ENCODE measurements at places on chromosomes 6 and 20. TPM values are rescaled to one million over a fixed set of nuclear protein-coding genes. Genes with fewer than 3 reads are reported as not detected.

Gene GTSF1L
- total RNA-seq: not detected

Gene IL17F
- total RNA-seq: not detected

Gene PSMG4
- total RNA-seq: 19.8 TPM

Gene SLC35D3
- 0.16 TPM for total RNA-seq

Gene HTR1B
- 0.79 TPM for total RNA-seq

Gene REM1
- 4.1 TPM for total RNA-seq

Gene PRELID3B
- total RNA-seq: 57.2 TPM

Gene SLC22A1
- 0.53 TPM for total RNA-seq

Gene OR2H2
- total RNA-seq: not detected
